Activated naive CD4-positive, alpha-beta T cell treated with anti-CD3 and anti-CD28 coated beads for 36 hours (primary cell): ENCODE measurements at places on chromosomes 5 and 9. TPM values are rescaled to one million over a fixed set of nuclear protein-coding genes. Genes with fewer than 3 reads are reported as not detected.

GRCh38 chr9:99451112-99451606 lies 229.1 kb downstream of the SEC61B start:
- no peaks in the 10 kb centered on the region for H3K36me3 ChIP-seq
- peaks cover 22% of the 10 kb centered on the region for H3K27me3 ChIP-seq
- no peak overlapping the region for H3K4me3 ChIP-seq
- H3K4me1 ChIP-seq: no peaks in the 10 kb centered on the region
- DNase-seq: no peak

DNA sequence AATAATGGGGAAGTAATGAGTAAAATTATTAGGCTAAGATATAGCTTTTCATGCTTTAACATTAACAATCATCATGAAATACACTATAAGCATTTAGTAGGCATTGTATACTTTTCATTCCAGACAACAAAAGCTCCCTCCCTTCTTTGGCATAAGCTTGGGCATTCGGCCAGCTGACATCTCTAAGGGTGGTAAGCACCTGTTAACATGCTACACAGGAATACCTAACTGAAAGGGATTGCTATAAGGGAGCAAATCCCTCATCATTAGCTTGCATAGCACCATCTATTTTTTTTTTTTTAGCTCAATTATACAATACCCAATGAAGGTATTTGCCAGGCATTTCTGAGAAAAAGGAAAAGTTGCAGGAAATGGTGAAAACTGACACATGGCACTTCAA lies 16.6 kb downstream of the STRBP start:
- H3K27me3 ChIP-seq: no peaks in the 10 kb centered on the region
- H3K4me1 ChIP-seq: peaks cover 37% of the 10 kb centered on the region
- H3K36me3 ChIP-seq: no peaks in the 10 kb centered on the region
- H3K27ac ChIP-seq: no peak overlapping the region

- no peak overlapping the region for H3K4me3 ChIP-seq
- H3K36me3 ChIP-seq: no peaks in the 10 kb centered on the region
- H3K27me3 ChIP-seq: no peaks in the 10 kb centered on the region
- no peak overlapping the region for H3K27ac ChIP-seq
- no peak for DNase-seq
Measured at GRCh38 chr9:6089300-6089699, 73.9 kb upstream of the RANBP6 start.

DNA sequence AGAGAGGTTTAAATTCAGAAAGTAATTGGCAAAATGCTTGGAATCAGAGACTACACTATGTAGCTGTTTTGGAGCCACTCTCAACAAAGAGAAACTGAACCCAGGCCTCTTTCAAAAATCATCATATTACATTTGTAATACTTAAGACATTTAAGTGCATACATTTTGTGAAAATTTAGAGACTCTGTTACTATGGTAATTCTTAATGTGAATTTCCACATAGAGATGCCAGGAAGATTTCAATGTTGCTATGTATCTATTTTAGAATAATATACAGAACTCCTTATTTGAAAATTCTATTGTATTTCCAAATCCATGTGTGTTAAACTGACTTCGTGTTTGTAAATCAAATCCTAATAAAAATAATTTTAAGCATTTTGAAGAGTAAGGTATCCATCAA lies 1260.9 kb upstream of the C9orf72 start:
- DNase-seq: no peak
- H3K27ac ChIP-seq: no peak overlapping the region
- no peak overlapping the region for H3K4me3 ChIP-seq
- no peaks in the 10 kb centered on the region for H3K36me3 ChIP-seq

- H3K27ac ChIP-seq: peak overlapping the region; percentile 83
- H3K4me3 ChIP-seq: no peak overlapping the region
- peak; percentile 71 for DNase-seq
- H3K4me1 ChIP-seq: peaks cover 71% of the 10 kb centered on the region
Measured at GRCh38 chr5:139575751-139576150, 14.6 kb downstream of the UBE2D2 start.

GRCh38 chr9:621201-621855 lies 220.2 kb upstream of the DMRT1 start:
- no peaks in the 10 kb centered on the region for H3K27me3 ChIP-seq
- H3K36me3 ChIP-seq: no peaks in the 10 kb centered on the region
- DNase-seq: no peak
- no peak overlapping the region for H3K4me3 ChIP-seq
- H3K4me1 ChIP-seq: peaks cover 13% of the 10 kb centered on the region
- H3K27ac ChIP-seq: no peak overlapping the region

DNA sequence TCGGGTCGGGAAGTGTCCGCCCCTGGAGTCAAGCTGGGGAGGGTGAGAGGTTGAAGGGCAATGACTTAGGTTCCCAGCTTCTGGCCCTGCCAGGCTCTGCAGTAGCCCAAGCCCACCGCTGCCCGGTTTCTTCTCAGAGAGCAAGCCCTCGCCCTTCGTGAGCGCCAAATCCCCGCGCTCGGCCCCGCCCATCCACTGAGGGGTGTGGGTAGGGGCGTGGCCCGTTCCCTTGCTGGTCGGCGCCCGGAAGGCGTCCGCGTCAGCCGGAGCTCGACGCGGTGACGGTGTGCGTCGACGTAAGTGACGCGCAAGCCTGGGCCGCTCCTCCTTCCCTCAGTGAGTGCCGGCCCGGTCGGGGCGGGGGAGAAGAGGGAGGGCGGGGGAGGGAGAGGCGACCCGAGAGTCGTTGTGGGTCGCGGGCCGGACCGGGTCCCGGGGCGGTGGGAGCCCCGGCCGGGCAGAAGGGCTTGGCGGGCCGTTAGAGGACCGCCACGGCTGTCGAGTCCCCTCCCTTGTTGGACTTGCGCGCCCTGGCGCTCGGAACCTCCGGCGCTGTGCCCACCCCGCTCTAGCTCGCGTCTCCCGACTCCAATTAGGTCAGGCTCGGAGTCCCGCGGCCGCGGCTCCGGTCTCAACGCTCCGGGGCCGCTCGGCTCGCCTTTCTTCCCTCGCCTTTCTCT lies 659 bp downstream of the ZNF131 start:
- H3K36me3 ChIP-seq: peaks cover 23% of the 10 kb centered on the region
- peak overlapping the region; percentile 96 for H3K27ac ChIP-seq
- DNase-seq: peak; percentile 96
- H3K4me3 ChIP-seq: peak overlapping the region; percentile 99
- H3K27me3 ChIP-seq: no peaks in the 10 kb centered on the region
- peaks cover 42% of the 10 kb centered on the region for H3K4me1 ChIP-seq

DNA sequence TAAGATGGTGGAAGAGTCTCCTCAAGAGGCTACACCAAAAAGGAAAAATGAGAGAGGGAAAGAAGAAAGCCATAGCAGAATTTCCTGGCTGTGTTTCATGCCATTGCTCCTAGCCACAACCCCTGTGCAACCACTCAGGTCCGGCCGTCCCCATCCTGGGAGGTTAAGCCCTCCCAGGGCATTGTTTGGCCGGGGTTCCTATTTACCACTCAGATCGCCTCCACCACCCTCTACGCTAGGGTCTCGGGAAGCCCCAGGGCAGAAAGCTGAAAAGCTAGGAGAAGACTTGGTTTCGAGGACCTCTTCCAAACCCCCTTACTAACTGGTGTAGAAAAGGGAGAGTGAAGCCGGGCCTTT lies 715 bp downstream of the RC3H2 start:
- H3K27me3 ChIP-seq: no peaks in the 10 kb centered on the region
- DNase-seq: peak; percentile 40
- no peaks in the 10 kb centered on the region for H3K36me3 ChIP-seq
- H3K4me3 ChIP-seq: peak overlapping the region; percentile 89

DNA sequence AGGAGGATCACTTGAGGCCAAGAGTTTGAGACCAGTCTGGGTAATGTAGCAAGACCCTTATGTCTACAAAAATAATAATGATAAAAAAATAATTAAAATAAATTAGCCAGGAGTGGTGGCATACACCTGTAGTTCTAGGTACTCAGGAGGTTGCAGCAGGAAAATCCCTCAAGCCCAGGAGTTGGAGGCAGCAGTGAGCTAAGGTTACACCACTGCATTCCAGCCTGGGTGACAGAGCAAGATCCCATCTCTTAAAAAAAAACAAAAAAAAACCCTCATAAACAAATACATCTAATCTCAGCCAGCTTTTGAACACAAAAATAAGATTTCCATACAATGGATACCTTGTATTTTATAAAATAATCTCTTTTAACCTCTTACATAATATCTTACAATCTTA lies 363.3 kb upstream of the KLF4 start:
- H3K4me3 ChIP-seq: no peak overlapping the region
- H3K4me1 ChIP-seq: no peaks in the 10 kb centered on the region
- no peak for DNase-seq
- H3K27me3 ChIP-seq: no peaks in the 10 kb centered on the region

GRCh38 chr5:116574367-116575325 lies at the start of gene SEMA6A:
Gene SEMA6A (minus strand): TSS chr5:116574823. CDS start chr5:116504944, 69,879 bp downstream.
- H3K4me1 ChIP-seq: peaks cover 24% of the 10 kb centered on the region
- H3K36me3 ChIP-seq: no peaks in the 10 kb centered on the region
- peaks cover 78% of the 10 kb centered on the region for H3K27me3 ChIP-seq
- H3K27ac ChIP-seq: no peak within 1 kb of the TSS
- DNase-seq: peak; percentile 74

Gene WDR31
- 0.81 TPM for total RNA-seq

Gene LRSAM1
- 9.9 TPM for total RNA-seq

Gene COL15A1
- total RNA-seq: 0.02 TPM

Gene ANXA2R
- 6.0 TPM for total RNA-seq
